ENCODE measurements at places on chromosomes 1 and 21. TPM values are rescaled to one million over a fixed set of nuclear protein-coding genes. Genes with fewer than 3 reads are reported as not detected.

HTR1D gene
- not detected for total RNA-seq

PTCH2 gene
- total RNA-seq: 0.05 TPM

CD247 gene
- total RNA-seq: not detected

OR2L3 gene
- not detected for total RNA-seq

FAM167B gene
- not detected for total RNA-seq

CMPK1 gene
- 212 TPM for total RNA-seq

OR2T33 gene
- not detected for total RNA-seq

CR2 gene
- not detected for total RNA-seq

LMX1A gene
- total RNA-seq: not detected

COL9A2 gene
- 0.78 TPM for total RNA-seq

ADCY10 gene
- 0.05 TPM for total RNA-seq

C1orf141 gene
- not detected for total RNA-seq

FNDC5 gene
- 0.37 TPM for total RNA-seq

ANKRD34A gene
- under 0.01 TPM for total RNA-seq

RASAL2 gene
- total RNA-seq: 34.2 TPM

C1orf185 gene
- not detected for total RNA-seq

ACADM gene
- total RNA-seq: 43.2 TPM

FCRLB gene
- 3.7 TPM for total RNA-seq

LHX8 gene
- total RNA-seq: not detected

MANEAL gene
- 0.30 TPM for total RNA-seq

BARHL2 gene
- total RNA-seq: not detected

LEFTY2 gene
- not detected for total RNA-seq

PLCH2 gene
- total RNA-seq: 0.09 TPM

YARS1 gene
- 148 TPM for total RNA-seq
